ENCODE measurements at places on chromosomes 2 and 18.

DNA sequence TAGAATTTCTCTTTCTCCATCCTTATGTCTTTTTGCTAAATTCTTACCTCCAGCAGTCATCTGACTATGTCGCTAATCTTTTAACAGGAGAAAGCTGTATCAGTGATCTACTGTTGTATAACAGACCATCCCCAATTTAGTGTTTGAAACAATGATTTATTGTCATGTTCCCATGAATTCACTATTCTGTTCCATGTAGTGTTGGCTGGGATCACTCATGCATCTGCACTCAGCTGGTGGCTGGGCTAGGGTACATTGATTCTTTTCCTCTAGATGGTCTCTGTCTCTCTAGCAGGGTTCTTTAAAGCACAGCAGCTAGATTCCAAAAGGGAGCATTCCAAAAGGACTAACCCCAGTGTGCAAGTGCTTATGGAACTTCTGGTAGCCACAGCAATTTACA, 184.2 kb upstream of the FANCL start:
- DNase-seq, result no peak

GRCh38 chr18:25880441-25880840, 210.0 kb downstream of the SS18 start:
- no peak for DNase-seq

DNA sequence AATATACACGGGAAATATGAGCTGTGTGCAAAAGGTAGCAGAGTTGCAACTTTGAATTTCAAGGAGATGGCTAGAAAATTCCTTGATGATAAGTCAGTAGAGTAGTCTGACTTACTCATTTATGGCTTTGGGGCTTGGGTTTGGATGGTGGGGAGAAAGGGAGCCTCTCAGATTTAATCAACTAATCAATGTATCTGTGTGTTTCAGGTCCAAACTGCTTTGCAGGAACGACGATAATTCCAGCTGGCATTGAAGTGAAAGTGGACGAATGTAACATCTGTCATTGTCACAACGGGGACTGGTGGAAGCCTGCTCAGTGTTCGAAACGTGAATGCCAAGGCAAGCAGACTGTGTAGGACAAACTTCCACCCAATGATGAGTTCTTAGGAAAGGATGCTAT, 164.6 kb downstream of the VWC2L start:
- DNase-seq, result no peak

- peak; percentile 37 for DNase-seq
These were observed 54.1 kb downstream of the LPIN2 start for GRCh38 chr18:2958819-2959298.

- no peak for DNase-seq
These were observed 20.2 kb downstream of the LGALSL start for GRCh38 chr2:64474121-64474571.

DNA sequence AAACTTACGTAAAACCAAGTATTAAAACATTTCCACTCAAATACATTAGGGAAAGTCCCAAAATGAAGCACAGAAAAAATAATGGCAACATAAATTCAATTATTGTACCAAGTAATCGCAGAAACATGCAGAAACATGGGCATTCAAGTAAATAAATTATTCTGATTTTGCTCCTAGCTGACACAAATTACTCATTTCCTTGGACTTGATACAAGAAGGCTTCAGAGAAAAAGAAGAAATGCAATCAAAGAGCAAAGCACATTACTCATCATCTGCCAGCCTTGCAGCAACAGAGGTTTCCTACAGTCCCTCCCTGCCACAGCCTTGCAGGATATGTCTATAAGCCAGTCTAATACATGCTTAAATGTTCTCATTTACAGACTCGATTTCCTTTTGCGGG, 439.8 kb upstream of the LYPD1 start:
- no peak for DNase-seq

DNA sequence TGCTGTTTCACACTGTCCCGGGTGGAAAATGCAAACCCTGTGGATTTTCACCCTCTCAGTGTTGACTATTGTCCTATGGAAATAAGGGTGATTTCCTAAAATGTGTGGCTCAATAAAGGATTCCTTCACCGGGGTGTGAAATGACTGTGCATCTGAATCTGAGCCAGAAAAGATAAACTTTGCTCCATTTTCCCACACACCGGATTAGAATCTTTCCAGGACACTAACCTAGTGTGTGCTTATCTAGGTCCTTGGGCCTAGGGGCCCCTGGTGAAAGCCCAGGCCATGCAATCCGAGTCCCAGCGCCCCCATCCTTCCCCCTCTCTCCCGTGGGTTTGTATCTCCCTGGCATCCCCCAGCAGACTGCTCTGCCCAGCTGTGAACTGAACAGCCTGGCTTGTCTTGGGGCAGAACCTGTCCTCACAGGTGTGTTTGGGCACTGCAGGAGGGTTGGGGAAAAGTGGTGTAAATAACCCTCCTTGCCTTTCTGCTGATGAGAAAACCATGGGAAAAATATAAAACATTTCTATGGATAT, 17.3 kb downstream of the KLHL29 start:
- no peak for DNase-seq

GRCh38 chr18:22471546-22472131, 53.9 kb upstream of the CTAGE1 start:
- DNase-seq, result no peak

GRCh38 chr2:173629076-173629475, 274.4 kb downstream of the CDCA7 start:
- DNase-seq, result no peak

DNA sequence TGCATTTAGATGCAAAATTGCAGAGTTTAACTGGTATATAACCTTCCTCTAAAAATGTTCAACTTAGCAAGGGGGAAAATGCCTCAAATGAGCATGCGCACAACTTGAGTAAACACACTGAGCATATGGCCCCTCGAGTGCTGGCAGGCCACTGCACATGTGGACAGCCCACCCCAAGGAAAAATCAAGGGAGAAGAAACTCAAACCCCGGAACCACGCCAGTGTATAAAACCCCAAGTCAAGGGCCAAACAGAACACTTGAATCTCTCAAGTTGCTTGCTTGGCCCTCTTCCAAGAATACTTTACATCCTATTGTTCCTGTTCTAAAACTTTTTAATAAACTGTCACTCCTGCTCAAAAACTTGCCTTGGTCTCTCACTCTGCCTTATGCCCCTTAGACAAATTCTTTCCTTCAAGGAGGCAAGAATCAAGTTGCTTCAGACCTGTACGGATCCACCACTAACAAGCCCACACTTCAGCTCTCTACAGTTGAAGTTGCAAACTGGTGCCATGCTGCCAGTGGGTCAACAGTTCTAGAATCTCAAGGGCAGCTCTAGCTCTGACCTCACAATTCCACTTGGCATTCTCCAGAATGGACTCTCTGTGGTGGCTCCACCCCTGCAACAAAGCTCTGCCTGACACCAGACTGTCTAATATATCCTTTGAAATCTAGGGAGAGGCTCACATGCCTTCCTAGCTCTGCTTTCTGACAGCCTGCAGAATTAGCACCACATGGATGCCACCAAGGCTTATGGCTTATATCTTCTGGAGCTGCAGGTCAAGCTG, 38.9 kb downstream of the HIBCH start:
- no peak for DNase-seq

GRCh38 chr2:199848389-199849130, 2.4 kb downstream of the FTCDNL1 start:
- DNase-seq, result no peak

DNA sequence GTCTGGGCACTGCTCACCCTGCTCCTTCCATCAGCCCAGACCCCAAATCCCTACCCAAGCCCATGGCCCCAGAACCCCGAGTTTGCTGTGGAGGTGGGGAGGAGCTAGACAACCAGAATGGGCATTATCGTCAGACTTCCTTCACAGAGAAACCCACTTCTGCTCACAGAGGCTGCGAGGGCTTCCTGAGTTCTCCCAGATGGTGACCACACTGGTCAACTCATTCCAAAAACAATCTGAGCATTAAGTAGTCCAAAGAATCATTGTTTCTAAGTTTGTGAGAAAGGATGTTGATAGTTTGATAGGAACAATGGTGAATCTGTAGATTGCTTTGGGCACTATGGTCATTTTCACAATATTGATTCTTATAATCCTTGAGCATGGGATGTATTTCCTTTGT, 60.2 kb downstream of the LRRC30 start:
- DNase-seq, result no peak

DNA sequence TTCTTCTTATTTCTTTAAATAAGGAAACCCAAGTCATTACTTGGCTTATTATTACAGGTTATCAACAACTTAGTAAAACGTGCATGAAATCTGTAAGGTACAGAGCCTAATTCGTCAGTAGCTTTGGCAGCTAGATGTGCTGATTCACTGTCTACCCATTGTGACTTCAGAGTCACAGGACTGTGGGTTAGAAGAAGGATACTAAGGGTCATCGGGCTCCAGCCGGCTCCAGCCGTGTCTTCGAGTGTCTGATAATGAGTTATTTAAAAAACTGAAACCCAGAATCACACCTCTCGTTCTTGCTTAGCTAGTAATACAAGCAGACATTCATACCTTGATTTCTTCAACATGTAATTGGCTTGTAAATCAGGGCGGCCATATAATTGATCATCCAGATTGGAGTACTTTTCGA, 170.5 kb downstream of the FMNL2 start:
- no peak for DNase-seq

DNA sequence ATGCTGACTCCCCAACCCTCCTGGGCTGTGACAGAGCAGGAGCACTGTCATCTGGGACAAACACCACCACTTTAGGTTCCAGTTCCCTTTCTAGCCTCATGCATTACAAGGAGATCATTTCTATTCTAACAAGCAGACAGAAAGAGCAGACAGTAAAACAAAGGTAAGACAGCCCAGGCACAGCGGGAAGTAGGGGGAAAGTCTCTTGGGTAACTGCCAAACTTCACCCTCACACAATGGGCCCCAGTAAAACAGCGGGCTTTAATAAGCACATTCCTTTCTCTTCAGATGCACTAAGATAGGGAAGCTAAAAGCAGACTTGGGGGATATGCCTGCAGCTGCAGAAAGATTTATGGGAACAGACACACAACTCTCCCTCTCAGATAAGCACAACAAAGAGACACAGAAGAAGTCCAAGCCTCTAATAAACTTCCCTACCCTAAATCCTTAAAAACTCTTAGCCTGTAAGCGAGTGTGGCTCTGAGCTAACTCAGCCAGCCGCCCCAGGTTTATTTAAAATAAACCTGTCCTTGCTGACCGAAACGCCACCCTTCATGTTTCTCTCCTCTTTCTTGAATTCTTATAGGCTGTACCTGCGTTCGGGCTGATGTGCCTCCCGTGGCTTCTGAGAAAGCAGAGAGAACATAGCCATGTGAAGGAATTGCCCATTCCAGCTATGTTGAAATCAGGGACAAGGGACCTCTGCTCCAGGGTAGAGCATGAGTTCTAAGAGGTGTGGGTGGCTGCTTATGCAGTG, 726.8 kb upstream of the DDX18 start:
- no peak for DNase-seq

DNA sequence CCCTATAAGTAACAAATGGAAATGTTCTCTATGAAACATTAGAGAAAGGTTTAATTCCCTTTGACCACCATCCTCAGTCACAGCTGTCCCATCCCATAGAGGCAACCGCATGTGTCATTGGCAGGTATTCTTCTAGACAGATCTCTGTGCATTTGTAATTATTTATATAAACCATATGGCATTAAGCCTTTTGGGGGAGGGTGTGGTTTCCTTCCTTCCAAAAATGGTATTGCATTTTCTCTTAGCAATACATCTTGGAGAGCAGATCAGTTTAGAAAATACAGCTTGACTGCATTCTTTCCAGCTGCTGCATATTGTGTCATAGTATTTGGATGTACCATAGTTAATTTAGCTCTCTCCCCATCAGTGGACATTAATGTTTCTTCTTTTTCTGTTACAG, 57.7 kb downstream of the LCLAT1 start:
- no peak for DNase-seq

GRCh38 chr2:170740660-170741059, 25.5 kb downstream of the SP5 start:
- no peak for DNase-seq

GRCh38 chr18:41351430-41351829, 603.6 kb upstream of the PIK3C3 start:
- no peak for DNase-seq

- no peak for DNase-seq
These were observed 392.9 kb downstream of the ZNF516 start for GRCh38 chr18:76102156-76102555.

DNA sequence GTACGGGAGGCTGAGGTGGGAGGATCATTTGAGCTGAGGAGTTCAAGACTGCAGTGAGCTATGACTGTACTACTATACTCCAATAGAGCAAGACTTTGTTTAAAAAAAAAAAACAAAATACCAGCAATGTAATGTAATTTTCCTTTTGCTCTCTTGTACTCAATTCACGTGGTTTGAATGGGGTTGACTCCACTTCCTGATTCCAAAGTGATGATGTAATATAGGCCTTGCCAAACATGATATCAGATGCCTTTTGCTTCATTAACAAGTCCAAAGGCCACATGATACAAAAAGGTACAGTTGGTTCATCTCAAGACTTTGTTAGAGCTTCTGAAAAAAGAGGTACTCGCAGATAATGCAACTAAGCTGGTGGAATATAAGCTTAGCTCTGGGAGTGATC, 321.8 kb downstream of the ZEB2 start:
- no peak for DNase-seq

DNA sequence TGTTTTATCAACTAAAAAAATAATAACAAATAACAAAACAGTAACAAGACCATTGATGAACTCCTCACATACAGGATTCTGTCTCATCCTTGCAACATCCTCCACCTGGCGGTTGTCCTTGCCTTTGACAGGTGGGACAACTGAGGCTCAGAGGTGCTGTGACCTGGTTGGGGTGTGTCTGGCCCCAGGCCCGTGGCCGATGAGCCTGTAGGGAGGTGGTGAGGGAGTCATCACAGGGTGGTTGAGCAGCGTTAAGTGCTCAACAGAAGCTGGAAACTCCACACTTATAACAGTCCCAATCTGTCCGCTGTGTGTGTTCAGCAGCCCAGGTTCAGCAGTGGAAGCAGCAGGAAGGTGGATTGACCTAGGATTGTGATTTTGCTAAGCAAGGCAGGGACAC, 131.6 kb upstream of the RAB12 start:
- DNase-seq, result no peak

DNA sequence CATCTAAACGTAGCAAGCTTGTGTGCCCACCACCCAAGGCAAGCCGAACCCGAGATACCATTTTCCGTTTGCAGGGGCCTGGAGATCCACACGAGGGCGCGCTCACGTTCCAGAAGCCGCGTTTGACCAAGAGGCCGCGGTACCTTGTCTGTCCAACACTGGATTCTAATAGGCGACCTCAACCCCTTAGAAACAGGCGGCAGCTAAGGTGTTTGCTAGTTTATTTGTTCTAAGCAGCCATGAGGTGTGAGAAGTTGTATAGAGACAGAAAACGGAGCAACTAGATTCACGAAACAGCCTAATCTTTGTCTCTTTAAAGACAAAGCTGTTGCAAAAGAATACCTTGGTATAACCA, 4.2 kb downstream of the HOXD11 start:
- DNase-seq, result no peak

GRCh38 chr2:238176613-238177012, 17.8 kb downstream of the ERFE start:
- no peak for DNase-seq
